ENCODE measurements at places on chromosomes 12 and 14. TPM values are rescaled to one million over a fixed set of nuclear protein-coding genes. Genes with fewer than 3 reads are reported as not detected.

DNA sequence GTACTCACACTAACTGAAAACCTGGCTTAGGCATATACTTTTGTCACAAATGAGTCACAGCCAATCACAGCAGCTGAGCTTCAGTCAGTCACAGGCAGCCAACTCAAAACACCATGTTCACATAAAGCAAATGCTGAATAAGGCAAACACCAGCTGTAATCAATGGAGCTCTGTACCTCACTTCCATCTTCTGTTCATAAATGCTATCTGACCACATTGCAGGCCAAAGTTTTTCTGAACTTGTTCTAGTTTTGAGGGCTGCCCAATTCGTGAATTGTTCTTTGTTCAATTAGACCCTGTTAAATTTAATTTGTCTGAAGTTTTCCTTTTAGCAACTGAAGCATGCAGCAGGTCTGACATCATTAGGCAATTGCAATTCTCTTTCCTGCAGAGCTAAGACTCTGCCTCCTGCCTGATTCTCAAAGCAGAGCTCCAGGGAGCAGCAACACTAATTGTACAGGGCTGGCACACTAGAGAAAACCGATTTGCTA, 129.9 kb downstream of the WIF1 start:
- H3K27me3 ChIP-seq: no peaks in the 10 kb centered on the region
- H3K27ac ChIP-seq: no peak overlapping the region
- no peak for DNase-seq
- H3K4me1 ChIP-seq: no peaks in the 10 kb centered on the region
- H3K4me3 ChIP-seq: no peak overlapping the region

DNA sequence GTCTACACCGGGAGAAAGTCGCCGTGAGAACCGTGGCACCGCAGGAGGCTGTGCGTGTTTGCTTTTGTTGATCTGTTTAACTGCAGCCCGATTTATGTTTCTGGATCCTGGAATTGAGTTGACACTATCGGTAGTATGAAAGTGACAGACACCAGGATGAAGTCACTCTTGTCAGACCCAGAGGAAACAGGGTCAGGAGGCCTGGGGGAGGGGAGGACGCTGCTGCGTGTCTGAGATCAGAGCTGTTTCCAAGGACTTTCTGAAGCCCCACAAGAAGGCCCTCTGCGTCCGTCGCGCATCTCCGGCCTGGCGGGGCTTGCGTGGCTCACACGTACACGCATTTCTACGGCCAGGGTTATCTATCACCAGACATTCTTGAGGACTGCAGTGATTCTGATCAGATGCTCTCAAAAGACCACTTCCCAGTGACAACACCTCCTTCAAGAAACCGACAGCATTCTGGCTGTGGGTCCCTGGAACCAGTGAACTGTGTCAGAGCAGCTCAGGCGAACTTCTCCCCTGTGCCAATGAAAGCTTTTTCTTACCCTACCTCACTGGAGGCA, 263.4 kb downstream of the ADGRD1 start:
- no peak overlapping the region for H3K27ac ChIP-seq
- H3K4me1 ChIP-seq: no peaks in the 10 kb centered on the region

GRCh38 chr12:25792031-25792430, 166.5 kb upstream of the RASSF8 start:
- H3K27ac ChIP-seq: no peak overlapping the region
- no peaks in the 10 kb centered on the region for H3K36me3 ChIP-seq
- no peaks in the 10 kb centered on the region for H3K27me3 ChIP-seq
- H3K4me1 ChIP-seq: peaks cover 4% of the 10 kb centered on the region

DNA sequence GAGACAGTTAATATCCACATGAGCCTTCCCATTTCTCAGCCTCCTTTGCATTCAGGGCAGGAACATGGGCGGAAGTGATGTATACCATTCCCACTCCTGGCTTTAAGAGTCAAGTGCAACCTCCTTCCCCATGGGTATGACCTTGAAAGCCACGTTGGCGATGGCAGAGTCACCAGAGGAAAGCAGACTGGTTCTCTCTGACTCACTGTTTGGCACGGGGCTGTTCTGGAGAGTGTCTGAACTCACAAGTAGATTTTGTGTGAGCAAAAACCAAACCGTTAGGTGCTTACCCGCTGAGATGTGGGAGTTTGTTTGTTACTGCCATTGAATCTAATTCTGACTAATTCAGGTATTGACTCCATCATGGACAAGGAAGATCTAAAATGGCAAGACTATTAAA, 36.7 kb upstream of the PZP start:
- no peaks in the 10 kb centered on the region for H3K27me3 ChIP-seq
- H3K27ac ChIP-seq: peak overlapping the region; percentile 32
- no peak for DNase-seq
- H3K4me3 ChIP-seq: no peak overlapping the region
- no peaks in the 10 kb centered on the region for H3K4me1 ChIP-seq
- no peaks in the 10 kb centered on the region for H3K36me3 ChIP-seq

- no peak overlapping the region for H3K4me3 ChIP-seq
- no peak overlapping the region for H3K27ac ChIP-seq
- H3K36me3 ChIP-seq: no peaks in the 10 kb centered on the region
- H3K4me1 ChIP-seq: no peaks in the 10 kb centered on the region
- DNase-seq: no peak
- H3K27me3 ChIP-seq: no peaks in the 10 kb centered on the region
Measured at GRCh38 chr14:64849940-64850339, 29.8 kb downstream of the SPTB start.

DNA sequence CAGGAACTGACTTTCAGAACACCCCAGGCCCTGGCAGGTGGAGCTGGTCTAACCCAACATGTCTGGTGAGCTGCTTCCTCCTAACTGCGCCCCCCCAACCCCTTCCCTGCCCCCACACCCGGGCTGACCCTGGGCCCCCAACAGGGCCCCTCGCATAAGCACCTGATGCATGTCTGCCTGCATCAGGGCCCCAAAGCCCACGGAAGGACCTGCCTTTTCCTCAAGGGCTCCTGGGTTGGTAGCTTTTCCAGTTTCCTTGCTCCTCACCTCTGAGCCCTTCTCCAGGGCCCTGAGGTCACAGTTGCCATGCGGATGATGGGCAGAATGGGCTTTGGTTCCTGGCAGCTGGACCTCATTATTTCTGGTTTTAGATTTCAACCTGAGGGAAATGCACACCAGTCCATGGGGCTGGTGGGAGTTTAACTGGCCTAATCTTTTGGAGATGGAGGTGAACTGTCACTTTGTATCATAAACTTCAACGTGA, 18.5 kb downstream of the TESC start:
- no peaks in the 10 kb centered on the region for H3K36me3 ChIP-seq
- no peaks in the 10 kb centered on the region for H3K27me3 ChIP-seq

DNA sequence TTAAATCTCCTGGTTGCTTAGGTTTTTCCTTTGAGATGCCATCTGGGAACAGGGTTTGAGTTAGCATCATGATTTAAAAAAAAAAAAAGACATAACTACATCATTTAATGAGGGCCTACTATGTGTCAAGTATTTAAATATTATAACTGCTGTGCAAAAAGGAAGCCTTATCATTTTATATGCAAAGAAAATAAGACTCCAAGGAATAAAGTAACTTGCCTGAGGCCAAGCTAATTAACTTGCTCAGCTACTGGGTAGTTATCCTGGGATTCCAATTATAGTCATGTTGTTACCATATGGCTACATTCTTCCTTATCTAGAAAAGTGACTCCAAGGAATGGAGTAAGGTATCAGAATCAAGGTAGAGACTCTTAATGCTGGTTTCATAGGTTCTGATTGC, 123.5 kb downstream of the SLC41A2 start:
- no peak for DNase-seq
- H3K27ac ChIP-seq: no peak overlapping the region
- H3K36me3 ChIP-seq: no peaks in the 10 kb centered on the region

DNA sequence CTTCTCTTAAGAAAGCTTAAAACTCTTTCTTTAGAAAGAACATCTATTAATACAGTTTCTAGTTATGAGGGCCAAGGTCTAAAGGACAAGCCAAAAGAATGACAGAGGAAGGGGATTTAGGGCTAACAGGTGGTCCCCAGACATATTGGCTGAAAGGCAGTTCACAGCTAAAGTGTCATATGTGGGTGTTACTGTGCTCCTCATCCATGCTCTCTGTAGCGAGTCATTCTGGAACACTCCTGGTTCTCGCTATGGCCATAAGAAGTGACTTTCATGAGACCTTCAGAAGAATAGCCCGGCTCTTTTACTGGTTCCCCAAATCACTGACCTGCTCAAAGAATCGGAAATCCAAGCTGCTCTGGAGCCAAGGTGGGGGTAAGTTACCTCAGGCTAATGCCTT, 55.0 kb downstream of the TBK1 start:
- no peaks in the 10 kb centered on the region for H3K4me1 ChIP-seq
- DNase-seq: no peak
- no peak overlapping the region for H3K4me3 ChIP-seq
- H3K36me3 ChIP-seq: no peaks in the 10 kb centered on the region
- no peaks in the 10 kb centered on the region for H3K27me3 ChIP-seq

- H3K36me3 ChIP-seq: no peaks in the 10 kb centered on the region
- DNase-seq: no peak
- no peaks in the 10 kb centered on the region for H3K27me3 ChIP-seq
- no peak overlapping the region for H3K4me3 ChIP-seq
Measured at GRCh38 chr12:39427360-39427808, 15.5 kb downstream of the KIF21A start.

DNA sequence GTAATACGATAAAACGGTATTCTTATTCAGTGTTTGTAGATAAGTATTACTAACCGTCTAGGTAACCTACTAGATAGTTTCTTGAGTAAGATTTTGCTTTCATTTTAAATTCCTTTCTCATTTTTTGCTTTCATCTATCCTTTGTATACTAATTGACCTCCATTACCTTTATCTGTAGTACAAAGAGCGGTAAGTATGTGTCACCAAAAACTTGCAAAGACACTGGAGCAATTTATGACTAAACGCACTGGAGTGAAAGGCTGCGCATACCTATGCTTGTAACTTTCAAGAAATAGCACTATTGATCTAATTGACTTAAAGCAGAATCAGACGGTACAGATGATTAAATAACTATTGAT, 1.7 kb downstream of the ARHGAP5 start:
- H3K27ac ChIP-seq: peak overlapping the region; percentile 100
- H3K4me1 ChIP-seq: peaks cover 73% of the 10 kb centered on the region
- H3K27me3 ChIP-seq: no peaks in the 10 kb centered on the region
- no peaks in the 10 kb centered on the region for H3K36me3 ChIP-seq
- DNase-seq: no peak

DNA sequence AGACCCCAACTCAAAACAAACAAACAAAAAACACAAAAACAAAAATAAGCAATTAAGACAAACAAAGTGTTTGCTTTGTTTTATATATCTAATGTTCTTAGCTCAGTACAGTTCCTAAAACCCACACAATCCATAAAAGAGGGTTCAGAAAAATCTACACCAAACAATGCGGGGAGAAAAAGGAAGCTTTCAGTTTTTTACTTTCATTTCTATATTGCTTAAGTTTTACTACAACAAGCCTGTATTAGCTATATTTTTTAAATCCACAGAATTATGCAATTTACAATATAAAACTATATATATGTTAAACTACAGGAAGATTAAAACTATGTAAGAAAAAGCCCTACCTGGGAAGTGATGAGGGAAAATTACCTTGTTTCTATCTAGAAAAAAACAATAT, 41.4 kb downstream of the CLIP1 start:
- H3K27me3 ChIP-seq: no peaks in the 10 kb centered on the region
- peaks cover 53% of the 10 kb centered on the region for H3K36me3 ChIP-seq
- peak overlapping the region; percentile 23 for H3K27ac ChIP-seq

DNA sequence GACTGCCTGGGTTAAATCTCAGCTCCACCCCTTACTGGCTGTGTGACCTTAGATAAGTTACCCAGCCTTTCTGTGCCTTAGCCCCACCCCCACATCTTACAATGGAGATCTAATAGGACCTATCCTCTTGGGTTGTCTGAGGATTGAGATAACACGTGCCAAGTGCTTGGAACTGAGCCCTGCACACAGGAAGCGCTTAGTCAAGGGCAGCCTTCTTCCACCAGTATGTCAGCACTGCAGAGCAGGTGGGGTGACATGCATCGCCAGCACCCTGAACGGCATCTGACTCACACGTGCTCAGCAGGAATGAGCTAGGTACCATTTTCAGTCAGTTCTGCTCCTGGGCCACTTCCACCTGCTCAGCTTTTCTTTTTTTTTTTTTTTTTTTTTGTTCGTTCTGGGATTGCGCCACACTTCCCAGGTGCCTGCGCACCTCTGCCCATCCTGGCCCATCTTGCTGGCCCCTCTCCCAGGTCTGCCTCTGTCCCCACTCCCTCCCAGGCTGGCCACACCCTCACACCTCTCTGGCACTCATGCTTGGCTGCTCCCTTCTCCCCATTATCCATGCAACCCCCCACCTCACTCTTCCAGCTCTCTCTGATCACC, 19.6 kb downstream of the LGMN start:
- DNase-seq: no peak
- H3K36me3 ChIP-seq: peaks cover 47% of the 10 kb centered on the region
- H3K27ac ChIP-seq: no peak overlapping the region
- no peak overlapping the region for H3K4me3 ChIP-seq
- no peaks in the 10 kb centered on the region for H3K27me3 ChIP-seq

GRCh38 chr12:77973579-77973978, 142.9 kb downstream of the NAV3 start:
- H3K4me1 ChIP-seq: no peaks in the 10 kb centered on the region
- no peak overlapping the region for H3K4me3 ChIP-seq
- H3K36me3 ChIP-seq: no peaks in the 10 kb centered on the region
- DNase-seq: no peak
- no peaks in the 10 kb centered on the region for H3K27me3 ChIP-seq

DNA sequence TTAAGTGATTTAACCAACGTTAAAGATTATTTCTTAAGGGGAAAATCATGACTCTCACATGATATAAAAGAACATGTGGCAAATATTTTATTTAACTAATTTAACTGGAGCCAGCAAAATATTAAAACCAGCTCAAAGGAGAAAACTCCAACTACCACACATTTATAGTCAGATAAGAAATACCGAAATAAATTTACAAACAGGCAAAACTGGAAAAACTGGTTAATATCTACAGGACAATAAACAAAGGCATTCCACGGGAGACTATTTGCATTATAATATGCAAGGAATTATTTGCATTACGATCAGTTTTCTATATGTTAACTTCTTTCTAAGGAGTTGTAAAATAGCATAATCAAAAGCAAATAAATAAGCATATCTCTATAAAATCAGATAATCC, 13.8 kb upstream of the BCL2L14 start:
- no peaks in the 10 kb centered on the region for H3K27me3 ChIP-seq
- no peaks in the 10 kb centered on the region for H3K4me1 ChIP-seq
- H3K4me3 ChIP-seq: no peak overlapping the region
- H3K36me3 ChIP-seq: no peaks in the 10 kb centered on the region
- DNase-seq: no peak
- H3K27ac ChIP-seq: no peak overlapping the region

GRCh38 chr14:93137864-93138263, 22.1 kb upstream of the ITPK1 start:
- no peaks in the 10 kb centered on the region for H3K36me3 ChIP-seq
- DNase-seq: no peak
- no peaks in the 10 kb centered on the region for H3K27me3 ChIP-seq
- no peak overlapping the region for H3K27ac ChIP-seq
- no peak overlapping the region for H3K4me3 ChIP-seq

- H3K4me3 ChIP-seq: no peak overlapping the region
- no peak for DNase-seq
- no peak overlapping the region for H3K27ac ChIP-seq
- H3K27me3 ChIP-seq: no peaks in the 10 kb centered on the region
- H3K36me3 ChIP-seq: no peaks in the 10 kb centered on the region
Measured at GRCh38 chr12:46461907-46462640, 89.5 kb upstream of the SLC38A2 start.

The FGF6 gene
- total RNA-seq: not detected

The CEBPE gene
- total RNA-seq: not detected

The GUCY2C gene
- not detected for total RNA-seq

The RD3L gene
- total RNA-seq: not detected

The BATF gene
- 3.4 TPM for total RNA-seq

The CPNE6 gene
- 0.34 TPM for total RNA-seq

The FERMT2 gene
- 293 TPM for total RNA-seq

The MYO1A gene
- 0.06 TPM for total RNA-seq

The CMA1 gene
- total RNA-seq: 8.0 TPM

The CLMN gene
- total RNA-seq: 10.0 TPM

All from esophagus muscularis mucosa (tissue), 4 donors.